ENCODE measurements at places on chromosomes 16 and 17. TPM values are rescaled to one million over a fixed set of nuclear protein-coding genes. Genes with fewer than 3 reads are reported as not detected.

The HASPIN gene
- 6.4 TPM for total RNA-seq

The HSDL1 gene
- total RNA-seq = 20.9 TPM

The TBX2 gene
- total RNA-seq = 1.5 TPM

The ACSM5 gene
- 0.54 TPM for total RNA-seq

The GPR179 gene
- total RNA-seq = 0.09 TPM

The BAIAP3 gene
- 0.75 TPM for total RNA-seq

The SEPTIN1 gene
- total RNA-seq = 1.3 TPM

The PRAC1 gene
- not detected for total RNA-seq

The TMEM238L gene
- not detected for total RNA-seq

The SCGB1C2 gene
- not detected for total RNA-seq

The POLG2 gene
- total RNA-seq = 27.5 TPM

The SLC38A10 gene
- total RNA-seq = 98.2 TPM

The PITPNM3 gene
- total RNA-seq = 30.6 TPM

The CDH3 gene
- total RNA-seq = 74.4 TPM

The SPIRE2 gene
- total RNA-seq = 3.8 TPM

The CPNE7 gene
- total RNA-seq = 86.8 TPM

The INCA1 gene
- total RNA-seq = 0.44 TPM

The NPTX1 gene
- total RNA-seq = not detected

The CD300E gene
- total RNA-seq = not detected

The NAGS gene
- total RNA-seq = 1.6 TPM

The HBA1 gene
- total RNA-seq = 2.2 TPM

The ASPHD1 gene
- total RNA-seq = 4.8 TPM

The KRT35 gene
- total RNA-seq = not detected

The OSGIN1 gene
- 3.7 TPM for total RNA-seq

The DNAAF8 gene
- 0.56 TPM for total RNA-seq

The TMEM98 gene
- 9.2 TPM for total RNA-seq

The CIBAR2 gene
- not detected for total RNA-seq

The CDT1 gene
- total RNA-seq = 16.6 TPM

The SGCA gene
- total RNA-seq = not detected

The PMFBP1 gene
- total RNA-seq = 1.4 TPM

The UNC13D gene
- total RNA-seq = 7.6 TPM

The HOXB6 gene
- not detected for total RNA-seq

Measured in MCF 10A (cell line).